ENCODE measurements at places on chromosomes 4 and X.

GRCh38 chr4:76117536-76117935 lies 30.7 kb downstream of the NUP54 start:
- no peak for DNase-seq

DNA sequence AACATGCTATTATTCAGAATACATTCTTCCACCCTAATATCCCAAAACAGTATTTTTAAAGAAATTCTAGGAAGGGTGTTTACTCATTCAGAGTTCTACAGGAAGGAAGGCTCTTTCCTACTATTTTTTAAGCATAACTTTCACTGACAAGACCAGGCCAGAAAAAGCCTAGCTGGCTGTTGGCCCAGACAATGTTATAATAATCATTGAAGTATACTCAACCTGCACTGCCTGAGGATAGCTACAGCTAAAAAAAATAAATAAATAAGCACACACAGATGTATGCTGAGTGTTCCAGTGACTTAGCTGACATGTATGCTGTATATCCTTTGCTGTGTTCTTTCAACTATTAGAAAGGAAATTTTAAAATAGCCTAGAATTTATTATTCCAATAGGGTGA lies 145.8 kb upstream of the SPRY1 start:
- no peak for DNase-seq

GRCh38 chr4:123986268-123986798 lies 589.7 kb downstream of the SPRY1 start:
- DNase-seq, result no peak

DNA sequence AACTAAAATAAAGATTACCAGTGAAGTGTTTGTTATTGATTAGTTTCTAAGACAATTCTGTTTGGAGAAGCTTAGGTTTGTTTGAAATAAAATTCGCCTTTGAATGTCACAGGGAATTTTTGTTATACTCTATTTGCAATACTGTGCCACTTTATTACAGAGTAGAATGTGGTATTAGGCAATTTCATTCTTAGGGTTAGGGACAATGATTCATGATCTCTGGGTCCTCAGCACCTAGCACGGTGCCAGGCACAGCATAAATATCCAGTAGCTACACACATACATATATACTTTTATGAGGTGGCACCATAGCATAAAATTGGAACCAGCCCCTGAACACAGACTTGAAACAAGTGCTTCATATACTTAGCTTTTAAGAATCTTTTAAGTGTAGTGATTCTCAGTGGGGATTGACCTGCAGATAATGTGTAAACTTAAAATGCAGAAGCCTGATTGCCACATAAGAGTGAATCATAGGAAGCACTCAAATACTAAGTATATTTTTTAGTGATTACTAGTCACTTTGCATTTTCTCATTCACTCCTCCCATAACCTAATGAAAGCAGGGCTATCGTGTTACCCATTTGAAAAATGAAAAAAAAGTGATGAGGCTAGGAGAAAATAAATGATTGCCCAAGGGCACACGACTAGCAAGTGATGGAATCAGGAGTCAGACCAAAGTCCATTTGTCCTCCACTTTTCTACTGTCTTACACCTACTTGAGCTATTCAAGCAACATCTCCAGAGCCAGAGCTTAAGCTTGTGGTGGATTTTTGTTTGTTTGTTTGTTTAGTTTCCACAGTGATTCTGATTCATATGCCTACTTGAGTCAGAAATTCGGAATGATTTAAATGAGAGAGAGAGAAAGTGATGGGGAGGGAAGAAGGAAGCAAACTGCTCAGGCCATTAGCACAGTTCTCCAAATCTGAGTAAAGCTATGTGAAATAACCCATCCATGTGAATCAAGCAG lies 366.0 kb upstream of the FGF13 start:
- no peak for DNase-seq

- DNase-seq, result no peak
Observed at GRCh38 chr4:78332976-78333375, 218.6 kb upstream of the ANXA3 start.

DNA sequence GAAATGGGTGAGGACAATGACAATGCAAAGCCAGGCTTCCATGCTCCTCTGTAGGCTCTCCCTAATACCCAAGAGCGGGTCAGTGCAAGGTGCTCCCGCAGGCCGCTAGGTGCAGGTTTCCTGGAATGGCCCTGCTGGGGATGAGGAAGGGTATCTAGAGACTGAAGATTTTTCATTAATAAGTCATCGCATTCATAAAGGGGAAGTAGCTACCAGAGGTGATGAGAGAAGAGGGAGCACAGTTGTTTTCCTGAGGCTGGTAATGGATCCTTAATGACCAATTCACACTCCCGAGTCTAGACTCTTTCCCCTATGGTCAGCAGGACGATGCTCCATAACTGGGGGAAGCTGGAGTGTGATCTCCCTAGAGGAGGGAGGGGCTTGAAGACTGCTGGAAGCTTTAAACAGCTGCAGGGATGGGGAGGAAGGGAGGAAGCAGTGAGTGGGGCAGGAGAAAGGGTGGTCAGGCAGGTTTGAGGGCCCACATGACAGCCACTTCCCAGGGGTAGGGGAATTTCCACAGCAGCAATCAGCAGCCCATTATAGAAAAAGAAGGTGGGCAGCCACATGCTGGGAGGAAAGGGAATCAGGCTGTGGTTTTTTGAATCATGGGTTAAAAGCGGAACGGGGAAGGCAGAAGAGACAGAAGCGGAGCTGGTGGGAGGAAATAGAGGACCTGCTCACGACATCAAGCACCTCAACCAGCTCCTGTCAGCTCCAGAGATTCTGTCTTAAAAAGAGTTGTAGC lies 10.2 kb upstream of the ATP6AP2 start:
- no peak for DNase-seq

GRCh38 chr4:151760002-151760401 lies 805 bp downstream of the GATB start:
- no peak for DNase-seq

GRCh38 chrX:47687263-47687662 lies 28.3 kb upstream of the UXT start:
- no peak for DNase-seq

DNA sequence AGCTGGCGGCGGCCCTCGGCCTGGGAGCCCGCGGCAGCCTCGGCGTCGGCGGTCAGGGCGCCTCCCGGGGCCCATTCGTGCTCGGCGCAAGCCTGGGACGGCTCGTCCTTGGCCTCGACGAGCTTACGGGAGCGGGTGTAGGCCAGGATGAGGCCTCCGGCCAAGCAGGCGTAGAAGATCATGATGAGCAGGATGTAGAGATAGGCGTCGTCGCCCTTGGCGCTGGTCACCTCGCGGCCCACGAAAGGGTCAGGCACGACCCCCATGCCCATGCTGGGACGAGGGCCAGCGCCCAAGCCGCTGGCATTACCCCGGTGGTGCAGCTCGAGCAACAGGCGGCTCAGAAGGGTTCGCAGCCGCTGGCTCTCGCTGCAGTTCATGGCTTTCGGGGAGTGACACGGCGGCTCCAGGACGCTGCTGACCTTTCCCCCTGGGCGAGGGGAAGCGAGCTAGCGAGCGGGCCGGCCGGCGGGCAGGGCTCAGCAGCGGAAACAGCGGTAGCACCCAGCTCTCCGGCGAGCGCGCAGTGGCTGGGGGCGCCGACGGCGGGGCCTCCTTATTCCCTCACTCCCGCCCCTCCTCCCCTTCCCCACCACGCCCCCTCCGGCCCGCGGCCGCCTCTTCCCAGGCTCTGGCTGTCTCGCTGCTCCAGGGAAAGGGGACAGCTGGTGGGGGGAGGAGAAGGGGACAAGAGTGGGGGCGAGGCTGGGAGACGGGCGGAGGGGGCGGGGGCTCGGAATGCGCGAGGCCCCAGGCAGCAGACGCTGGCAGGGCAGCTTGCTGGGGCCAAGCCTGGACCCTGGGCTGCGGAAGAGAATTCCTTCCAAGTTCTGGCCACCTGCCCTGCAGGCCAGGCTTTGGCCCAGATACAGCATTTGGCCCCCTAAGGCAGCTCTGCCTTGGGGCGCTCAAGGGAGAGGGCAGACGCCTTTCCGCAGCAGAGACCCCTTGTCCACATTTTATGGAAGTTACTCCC lies at the start of gene KCNE5:
Gene KCNE5 (minus strand): TSS at position 532 of the 976 bp plus-strand sequence. CDS start 152 bp downstream, at position 380.
- no peak for DNase-seq

DNA sequence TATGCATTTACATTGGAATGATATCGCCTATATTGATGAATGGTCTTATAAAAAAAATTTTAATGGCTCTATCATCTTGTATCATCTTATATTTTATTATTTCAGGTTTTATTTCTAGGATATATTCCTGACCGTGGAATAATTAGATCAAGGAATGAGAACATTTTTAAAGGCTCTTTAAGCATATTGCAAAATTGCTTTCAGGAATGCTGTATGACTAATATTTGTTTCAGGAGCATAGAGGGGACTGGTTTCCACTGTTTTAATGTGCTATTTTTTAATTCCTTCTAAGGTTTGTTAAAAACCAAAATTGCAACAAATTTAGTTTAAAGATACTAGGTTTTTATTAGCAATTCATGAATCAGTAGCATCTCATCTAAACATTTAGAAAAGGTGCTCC lies 120.2 kb downstream of the BMPR1B start:
- no peak for DNase-seq

DNA sequence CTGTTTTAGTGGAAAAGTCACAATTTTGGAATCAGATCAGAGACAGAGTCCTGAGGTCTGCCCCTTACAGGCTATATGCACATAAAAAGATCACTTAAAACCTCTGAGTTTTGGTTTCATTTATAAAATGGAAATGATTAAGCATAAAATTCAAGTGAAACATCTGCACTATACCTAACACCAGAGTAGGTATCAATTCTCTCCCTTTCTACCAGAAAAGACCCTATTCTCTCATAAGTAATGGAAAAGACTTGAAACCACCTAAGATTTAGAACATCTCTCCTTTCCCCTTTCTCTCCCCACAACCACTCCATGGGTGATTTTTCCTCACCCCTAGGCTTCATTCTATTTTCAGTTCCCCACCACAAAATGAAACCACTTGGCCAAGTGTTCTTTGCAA lies 907 bp downstream of the LHFPL1 start:
- DNase-seq, result no peak

DNA sequence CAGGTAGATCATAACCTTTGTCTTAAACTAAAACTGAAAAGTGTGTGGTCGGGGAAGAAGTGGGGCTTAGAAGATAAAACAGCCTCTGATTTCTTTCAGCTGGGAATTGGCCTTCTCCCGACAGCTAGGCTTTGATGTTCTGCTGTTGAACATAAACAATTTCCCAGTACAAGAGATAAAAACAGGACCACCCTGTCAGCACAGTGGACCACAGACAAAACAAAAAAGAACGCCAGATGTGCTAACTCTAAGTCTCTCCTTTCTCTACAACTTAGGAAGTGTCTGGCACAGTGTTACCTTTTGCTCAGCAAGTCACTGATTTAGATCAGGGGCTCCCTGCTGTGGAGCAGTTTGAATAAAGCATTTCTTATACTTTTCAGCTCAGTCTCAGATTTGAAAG lies 87.5 kb upstream of the UXT start:
- no peak for DNase-seq
